ENCODE measurements at places on chromosomes 6 and 20.
A peak's percentile ranks its signal among the peaks of the same experiment; 100 is the strongest.

DNA sequence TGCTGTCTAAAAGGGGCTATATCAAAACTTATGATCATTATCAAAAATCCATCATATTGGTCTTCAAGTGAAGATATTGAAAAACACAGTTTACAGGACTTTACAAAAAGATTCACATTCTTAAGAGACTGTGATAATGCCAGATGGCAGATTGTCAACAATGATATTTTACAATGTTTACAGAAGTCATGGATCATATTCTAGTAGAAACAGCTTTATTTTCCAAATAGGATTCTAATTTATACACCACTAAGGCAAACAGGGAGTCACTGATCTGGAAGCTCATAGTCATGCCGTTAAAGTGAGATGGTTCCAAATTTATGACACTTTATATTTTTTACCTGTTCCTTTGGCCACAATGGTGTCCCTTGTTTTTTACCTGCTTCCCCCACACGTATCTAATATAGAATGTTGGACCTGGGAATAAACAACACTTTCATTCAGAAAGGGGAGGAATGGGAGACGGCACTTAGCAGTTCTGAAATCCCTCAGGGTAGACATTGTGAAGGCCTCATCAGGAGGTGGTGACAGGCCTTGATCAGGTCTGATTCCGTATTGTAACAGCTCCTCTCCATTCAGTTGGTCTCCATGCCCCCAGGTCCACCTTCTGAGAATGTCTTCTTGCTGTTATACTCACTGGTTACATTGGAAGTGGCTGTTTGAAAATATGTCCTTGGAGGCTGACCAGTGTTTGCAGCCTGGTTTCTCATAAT, 228.6 kb downstream of the ADGB start:
- DNase-seq = no peak

GRCh38 chr6:142014515-142014914, 118.2 kb upstream of the GJE1 start:
- DNase-seq = peak; percentile 98

DNA sequence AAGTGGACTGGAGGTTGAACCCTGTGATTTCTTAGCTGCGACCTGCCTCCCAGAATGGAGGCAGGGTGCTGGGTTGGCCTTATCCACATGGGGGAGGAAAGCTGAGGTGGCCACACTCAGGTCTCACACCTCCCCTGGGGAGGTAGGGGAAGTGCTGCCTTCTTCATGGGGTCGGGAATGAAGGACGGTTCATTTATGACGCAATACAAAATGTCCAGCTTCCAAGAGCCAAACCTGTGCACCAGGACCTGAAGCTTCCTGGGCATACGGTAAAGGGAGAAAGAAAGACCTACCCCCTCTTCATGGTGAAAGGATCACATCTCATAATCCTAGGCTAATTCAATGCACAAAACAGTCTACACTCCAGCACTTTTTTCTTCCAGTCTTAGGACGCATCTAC, 150.6 kb upstream of the CDYL start:
- DNase-seq = no peak

- no peak for DNase-seq
These were observed 205.1 kb downstream of the ANKRD60 start for GRCh38 chr20:58023346-58023745.

GRCh38 chr6:72952808-72953630, 272.3 kb downstream of the KHDC1L start:
- peak; percentile 85 for DNase-seq

GRCh38 chr6:151121900-151122299, 117.9 kb upstream of the AKAP12 start:
- DNase-seq = no peak

- peak; percentile 56 for DNase-seq
These were observed 674 bp downstream of the NRSN1 start for GRCh38 chr6:24126586-24127192.

DNA sequence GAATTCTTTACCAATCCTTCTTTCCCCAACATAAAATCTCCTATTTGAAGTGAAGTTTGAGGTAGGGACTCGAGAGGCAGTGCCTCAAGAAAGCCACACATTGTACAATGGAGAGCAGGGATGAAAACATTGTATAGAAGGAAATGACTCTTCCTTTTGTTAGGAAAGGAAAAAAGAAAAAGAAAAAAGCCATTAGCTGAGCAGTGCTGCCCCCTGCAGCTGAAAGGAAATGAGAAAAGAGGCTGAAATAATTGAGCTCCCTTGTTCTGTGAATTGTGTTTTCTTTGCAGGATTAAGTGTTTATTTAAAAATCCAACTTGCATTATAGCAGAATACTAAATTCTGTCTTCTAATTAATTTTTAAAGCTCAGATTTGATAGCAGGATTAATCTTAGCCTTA, 162.9 kb upstream of the SASH1 start:
- peak; percentile 40 for DNase-seq

DNA sequence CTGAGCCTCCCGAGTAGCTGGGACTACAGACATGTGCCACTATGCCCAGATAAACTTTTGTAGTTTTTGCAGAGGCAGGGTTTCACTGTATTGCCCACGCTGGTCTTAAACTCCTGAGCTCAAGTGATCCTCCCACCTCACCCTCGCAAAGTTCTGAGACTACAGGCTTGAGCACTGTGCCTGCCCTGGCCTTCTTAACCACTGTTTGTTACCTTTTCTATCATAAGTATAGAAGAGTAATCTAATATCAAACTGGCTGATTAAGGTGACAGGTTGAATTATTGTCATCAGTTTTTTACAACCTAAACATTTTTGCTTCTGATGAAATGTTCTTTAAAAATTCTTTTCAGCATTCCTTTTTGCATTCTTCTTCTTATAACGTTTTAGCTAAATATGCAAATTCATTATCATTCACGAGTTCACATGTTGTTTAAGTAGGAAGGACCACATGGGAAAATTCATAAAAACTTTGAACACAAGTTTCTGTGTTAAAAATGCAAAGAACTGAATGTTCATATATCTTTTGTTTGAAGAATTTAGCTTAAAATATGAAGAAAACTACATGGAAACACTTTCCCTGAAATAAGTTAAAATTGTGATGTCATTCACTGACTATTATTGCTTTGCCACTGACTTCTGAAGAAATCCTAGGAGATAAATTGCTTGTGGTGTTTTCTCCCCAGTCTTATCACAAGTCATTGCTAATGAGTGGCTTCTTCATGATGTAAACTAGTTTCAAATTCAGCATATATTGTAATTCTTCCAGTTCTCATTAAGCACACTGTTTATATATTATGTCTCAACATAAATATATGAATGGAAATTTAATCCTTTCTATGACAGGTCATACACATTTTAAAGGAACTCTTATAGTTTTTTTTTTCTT, 106.7 kb downstream of the ADGRB3 start:
- DNase-seq = no peak

GRCh38 chr6:139882977-139883728, 508.7 kb upstream of the CITED2 start:
- peak; percentile 71 for DNase-seq

GRCh38 chr20:39326050-39326449, 363.9 kb downstream of the DHX35 start:
- DNase-seq = peak; percentile 34

- no peak for DNase-seq
These were observed 48.9 kb downstream of the C6orf118 start for GRCh38 chr6:165260462-165260861.

GRCh38 chr20:25076731-25077609, 5.0 kb downstream of the VSX1 start:
- DNase-seq = peak; percentile 88

DNA sequence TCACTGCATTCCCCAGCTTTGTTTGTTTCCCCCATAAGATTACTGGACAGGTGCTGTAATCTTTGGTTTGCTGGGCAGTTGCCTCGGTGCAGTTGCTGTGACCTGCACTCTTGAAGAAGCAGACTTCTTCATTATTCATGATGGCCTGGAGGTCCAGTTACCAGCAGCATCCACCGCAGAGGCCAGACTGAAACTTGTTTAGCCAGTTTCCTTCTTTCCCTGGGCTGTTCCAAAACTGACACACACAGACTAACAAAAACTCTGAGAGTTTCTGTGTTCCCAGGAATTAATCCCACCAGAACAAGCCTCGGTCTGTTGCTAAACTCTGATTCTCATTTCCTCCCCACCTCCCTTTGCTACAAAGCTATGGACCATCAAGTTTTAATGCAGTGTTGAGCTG, 144.1 kb downstream of the QRSL1 start:
- no peak for DNase-seq

DNA sequence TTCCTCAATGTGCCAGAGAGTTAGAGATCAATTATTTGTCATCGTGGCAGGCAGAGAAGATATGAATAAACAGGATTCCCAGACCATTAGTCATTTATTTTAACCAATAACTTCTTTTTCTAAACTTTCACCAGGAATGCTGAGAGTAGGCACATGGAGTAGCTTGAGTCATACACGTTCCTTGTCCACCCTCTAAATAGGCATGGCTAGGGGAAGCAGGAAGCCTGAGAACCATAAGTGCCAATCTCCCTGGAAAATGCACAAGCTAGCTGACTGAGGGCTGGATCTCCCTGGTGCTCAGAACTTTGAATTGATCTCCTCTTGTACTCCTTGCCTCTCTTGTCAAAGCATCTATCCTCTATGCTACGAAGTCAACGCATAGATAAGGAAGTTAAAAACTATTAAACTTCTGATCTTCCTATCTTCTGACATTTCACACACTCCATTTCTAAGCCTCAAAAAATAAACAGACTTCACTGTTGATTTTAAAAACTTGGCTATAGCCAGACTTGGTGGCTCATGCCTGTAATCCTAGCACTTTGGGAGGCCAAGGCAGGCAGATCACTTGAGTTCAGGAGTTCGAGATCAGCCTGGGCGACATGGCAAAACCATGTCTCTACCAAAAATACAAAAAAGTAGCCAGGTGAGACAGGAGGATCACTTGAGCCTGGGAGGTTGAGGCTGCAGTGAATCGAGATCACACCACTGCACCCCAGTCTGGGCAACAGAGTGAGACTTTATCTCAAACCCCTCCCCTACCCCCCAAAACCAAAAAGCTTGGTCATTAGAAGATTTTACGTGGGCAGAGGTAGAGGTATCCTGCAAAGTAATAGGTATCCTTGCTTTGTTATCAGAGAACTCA, 11.8 kb downstream of the ADTRP start:
- peak; percentile 100 for DNase-seq

DNA sequence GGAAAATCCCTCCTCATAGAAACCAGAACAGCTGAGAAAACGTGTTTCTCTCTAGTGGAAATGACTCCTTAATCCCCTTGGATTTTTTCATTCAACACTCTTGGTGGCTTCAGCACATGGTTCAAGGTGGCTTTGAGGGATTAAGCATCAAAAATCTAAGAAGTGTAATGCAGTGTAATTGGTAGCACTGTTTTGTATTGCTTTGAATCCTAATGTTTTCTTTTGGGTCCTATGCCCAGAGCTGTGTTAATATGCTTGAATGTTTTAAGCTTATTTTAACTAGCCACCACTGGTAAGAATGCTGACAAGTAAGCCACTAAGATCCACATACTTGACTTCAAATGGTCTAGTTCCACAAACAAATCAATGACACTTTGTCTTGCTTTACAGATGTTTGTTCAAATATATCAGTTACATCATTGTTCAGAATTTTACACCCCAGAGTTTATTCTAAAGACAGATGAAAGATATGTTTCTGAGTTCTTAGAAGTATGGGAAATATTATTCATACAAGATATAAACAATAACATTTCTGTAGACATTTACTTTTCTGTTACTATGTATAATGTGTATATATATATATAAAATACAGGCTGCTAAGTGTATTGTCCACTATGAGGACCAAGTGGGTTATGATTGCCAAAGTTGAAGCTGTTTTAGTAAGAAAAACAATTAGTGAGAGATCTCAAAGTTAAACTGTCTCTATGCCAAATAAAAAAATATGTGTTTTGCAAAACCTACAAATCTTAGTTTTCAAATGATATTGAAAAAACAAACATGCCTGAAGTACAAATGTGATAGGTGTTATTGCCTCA, 220.8 kb downstream of the OGFRL1 start:
- no peak for DNase-seq

- DNase-seq = peak; percentile 30
These were observed 188.3 kb upstream of the ZFP64 start for GRCh38 chr20:52379723-52380336.

- DNase-seq = no peak
These were observed 1.2 kb downstream of the FAM8A1 start for GRCh38 chr6:17601386-17601703.

DNA sequence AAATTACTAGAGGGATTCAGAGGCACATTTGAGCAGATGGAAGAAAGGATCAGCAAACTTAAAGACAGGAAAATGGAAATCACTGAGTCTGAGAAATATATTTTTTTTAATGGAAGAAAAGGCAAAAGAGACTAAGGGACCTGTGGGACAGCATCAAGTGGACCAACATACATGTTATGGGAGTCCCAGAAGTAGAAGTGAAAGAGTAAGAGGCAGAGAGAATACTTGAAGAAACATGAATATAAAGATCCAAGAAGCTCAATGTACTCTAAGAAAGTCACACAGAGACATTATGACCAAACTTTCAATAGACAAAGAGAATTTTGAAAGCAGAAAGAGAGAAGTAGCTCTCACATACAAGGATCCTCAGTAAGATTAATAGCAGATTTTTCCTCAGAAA, 39.5 kb downstream of the SMOC2 start:
- DNase-seq = no peak

DNA sequence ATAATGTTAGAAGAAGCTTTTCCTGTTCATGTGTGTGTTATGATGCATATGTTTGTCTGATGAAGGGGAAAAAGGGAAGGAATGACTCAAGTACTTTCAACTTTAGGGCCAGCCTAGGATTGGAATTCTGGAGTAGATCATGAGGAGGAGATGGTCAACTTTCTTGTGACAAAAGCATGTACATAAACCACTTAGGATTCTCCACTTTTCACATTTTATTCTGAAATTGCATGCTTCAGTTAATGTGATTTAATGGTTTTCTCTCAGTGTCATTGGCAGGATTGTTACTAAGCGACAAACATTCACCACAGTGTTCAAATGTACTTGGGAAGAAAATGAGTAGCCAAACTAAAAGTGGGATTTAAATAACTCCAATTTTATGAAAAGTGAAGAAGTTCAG, 80.1 kb downstream of the UTRN start:
- peak; percentile 50 for DNase-seq

- peak; percentile 57 for DNase-seq
These were observed 14.2 kb downstream of the PAX1 start for GRCh38 chr20:21719592-21720214.

DNA sequence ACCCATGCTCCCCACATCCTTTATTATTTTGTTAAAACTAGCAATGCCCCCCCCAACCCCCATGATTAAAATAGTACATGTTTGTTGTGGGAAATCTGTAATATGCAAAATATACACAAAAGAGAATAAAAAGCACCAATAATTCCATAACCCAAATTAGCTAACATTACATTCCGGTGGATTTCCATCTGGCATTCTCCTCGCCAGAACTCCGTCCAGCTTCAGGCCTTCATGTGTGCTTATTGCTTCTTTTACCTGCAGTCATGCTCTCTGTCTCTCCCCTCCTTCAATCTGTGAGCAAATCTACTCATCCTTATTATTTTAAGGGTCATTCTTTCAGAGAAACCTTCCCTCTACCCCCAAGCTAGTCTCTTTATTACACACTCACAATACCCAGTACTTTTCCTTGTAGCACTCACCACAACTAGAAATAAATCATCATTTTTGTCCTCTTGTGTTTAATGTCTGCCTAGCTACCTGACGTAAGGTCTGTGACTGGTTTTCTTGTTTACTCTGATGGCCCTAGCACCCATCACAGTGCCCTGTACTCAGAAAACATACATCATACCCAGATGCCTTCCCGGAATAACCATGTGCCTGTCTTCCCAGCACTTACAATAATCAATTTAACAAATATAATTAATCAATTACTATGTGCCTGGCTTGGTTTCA, 25.6 kb upstream of the IER3 start:
- peak; percentile 89 for DNase-seq

GRCh38 chr6:33792981-33793380, 4.1 kb upstream of the LEMD2 start:
- DNase-seq = no peak

Measured in M059J (cell line).